ENCODE measurements at places on chromosomes 2 and 18.

- no peak for DNase-seq
Observed at GRCh38 chr2:41913921-41914609, 133.8 kb upstream of the PKDCC start.

DNA sequence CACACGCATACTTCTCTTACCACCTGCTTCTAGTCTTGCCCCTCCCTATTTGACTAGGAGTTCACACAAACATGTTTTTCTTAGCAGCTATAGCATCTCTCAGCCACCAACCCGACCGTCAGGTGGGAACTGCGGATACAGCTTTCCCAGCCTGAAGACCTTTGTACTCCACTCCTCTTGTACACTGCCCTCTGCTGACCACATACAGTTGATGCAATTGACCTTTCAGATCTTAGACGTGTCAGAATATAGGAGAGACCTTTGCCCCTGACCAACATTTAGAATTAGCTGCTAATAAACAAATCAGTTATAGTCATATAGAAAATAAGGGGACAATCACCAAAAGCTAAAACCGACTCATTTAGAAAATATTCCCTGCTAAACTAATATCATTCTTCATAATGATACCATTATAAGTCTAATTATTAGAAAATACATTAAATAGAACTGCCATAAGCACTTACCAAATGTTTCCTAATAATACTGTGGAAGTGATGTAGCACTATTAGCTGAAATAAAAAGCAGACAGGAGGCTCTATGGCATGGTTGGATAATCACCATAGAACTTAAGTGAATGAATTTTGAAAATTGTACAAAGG is 208.4 kb downstream of the RAD51AP2 start:
- DNase-seq: peak; percentile 14

- no peak for DNase-seq
Observed at GRCh38 chr2:130313812-130314334, 28.8 kb upstream of the IMP4 start.

GRCh38 chr18:6001867-6002266 is 106.5 kb upstream of the TMEM200C start:
- no peak for DNase-seq

GRCh38 chr2:178202927-178203326 is 8.6 kb downstream of the OSBPL6 start:
- no peak for DNase-seq

GRCh38 chr18:56952026-56952425 is 194.9 kb upstream of the BOD1L2 start:
- DNase-seq: no peak

DNA sequence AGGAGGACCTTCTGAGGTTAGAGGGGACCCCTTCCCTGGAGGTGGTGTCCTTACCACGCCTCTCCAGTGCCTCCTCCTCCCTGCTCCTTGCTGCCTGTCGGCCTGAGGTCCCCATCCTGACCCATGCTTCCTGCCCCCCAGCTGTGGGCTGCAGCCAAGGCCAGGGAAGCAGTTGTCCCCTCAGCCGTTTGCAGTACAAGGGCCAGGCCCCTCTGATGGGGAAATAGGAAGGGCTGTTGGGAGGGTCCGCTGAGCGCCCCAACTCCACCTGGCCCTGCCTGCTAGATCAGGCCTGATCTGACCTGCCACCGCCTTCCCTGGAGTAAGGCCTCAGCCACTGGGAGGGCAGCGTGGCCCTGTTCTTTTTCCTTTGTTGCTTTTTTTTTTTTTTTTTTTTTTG is 219.8 kb downstream of the KLHL29 start:
- no peak for DNase-seq

- no peak for DNase-seq
Observed at GRCh38 chr2:68385220-68385906, 20.3 kb downstream of the PLEK start.

GRCh38 chr18:43079422-43079821 is 36.1 kb downstream of the RIT2 start:
- DNase-seq: no peak

DNA sequence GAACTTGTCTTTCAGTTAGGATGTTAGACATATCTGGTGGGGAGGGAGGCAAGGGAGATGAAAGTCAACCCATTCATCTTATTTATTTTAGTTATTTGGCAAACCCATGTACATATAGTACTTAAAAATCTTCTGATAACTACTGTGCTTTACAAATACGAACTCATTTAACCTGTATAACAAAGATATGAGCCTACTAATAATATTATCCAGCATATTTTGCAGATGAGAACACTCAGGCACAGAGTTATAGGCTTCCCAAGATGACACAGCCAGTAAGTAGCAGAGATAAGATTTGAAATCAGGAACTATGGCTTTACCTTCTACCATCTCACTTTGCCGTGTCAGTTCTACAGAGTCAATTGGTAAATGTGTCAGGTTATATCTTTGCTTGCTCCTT is 262.6 kb upstream of the DOK6 start:
- no peak for DNase-seq

GRCh38 chr2:47375307-47375706 is 27.6 kb upstream of the MSH2 start:
- no peak for DNase-seq

- no peak for DNase-seq
Observed at GRCh38 chr2:157386247-157386646, 57.6 kb downstream of the CYTIP start.

GRCh38 chr18:55246278-55246677 is 287.0 kb upstream of the CCDC68 start:
- no peak for DNase-seq

GRCh38 chr2:52861596-52861995 is 906.0 kb upstream of the CHAC2 start:
- no peak for DNase-seq

DNA sequence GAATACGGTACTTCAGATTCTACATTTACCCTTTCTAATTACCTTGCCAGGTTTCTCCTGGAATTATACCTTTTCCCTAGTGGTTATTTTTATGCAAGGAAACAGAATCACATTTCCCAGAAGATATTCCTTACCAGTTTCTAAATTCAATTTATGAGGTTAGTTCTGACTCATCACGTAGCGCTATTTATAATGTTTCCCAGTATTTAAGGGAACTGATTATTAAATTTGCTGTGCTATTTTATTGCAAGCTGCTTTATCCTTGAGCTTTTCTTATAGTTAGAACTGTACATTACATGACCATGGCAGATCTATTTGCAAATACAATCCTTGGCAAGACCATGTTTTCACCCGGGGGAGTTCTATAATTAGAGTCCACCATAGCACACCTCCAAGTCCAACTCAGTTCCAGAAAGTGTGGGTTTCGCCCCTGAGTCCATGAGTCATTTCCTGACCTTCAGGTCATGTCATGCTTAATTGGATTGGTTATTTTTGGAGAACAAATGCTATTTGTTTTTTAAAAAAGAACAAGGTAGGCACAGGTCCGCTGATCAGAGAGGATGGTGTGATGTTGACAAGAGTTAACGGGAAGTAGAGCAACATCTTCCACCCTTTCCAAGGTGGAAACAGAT is 126.6 kb downstream of the ZNF532 start:
- peak; percentile 38 for DNase-seq

- DNase-seq: no peak
Observed at GRCh38 chr2:96233436-96233835, 24.8 kb upstream of the STARD7 start.

Data from foreskin keratinocyte (primary cell).